NCI-H1417 treated with DMSO at 0.1 percent for 48 hours (cell line): ENCODE measurements at places on chromosomes 4 and X.

- no peak for DNase-seq
These were observed 291.8 kb upstream of the HAND2 start for GRCh38 chr4:173821876-173822275.

DNA sequence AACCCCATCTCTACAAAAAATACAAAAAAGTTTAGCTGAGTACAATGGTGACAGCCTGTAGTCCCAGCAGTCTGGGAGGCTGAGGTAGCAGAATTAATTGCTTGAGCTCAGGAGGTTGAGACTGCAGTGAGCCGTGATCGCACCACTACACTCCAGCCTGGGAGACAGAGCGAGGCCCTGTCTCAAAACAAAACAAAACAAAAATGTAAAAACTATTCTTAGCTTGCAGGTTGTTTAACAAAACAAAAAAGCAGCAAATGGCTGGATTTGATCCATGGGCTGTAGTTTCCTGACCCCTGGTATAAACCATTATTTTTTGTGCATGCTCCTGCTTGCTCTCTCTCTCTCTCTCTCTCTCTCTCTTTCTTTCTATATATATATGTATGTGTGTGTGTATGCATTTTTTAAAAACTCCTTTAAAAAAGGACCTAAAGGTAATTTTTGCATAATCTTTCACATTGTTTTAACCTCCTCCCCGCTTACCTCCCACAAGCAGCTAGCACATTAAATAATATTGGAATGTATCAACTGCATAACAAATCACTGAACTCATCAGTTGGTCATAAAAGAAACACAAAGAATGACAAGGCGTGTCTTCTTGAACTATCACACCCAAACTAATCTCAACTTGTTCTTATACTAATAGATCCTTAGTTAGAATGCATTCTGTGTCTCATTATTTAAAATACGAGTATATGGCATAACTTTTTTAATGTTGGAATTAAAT lies 4.8 kb downstream of the AREG start:
- no peak for DNase-seq

GRCh38 chrX:103513476-103514108 lies 5.7 kb downstream of the RAB40A start:
- DNase-seq = no peak

DNA sequence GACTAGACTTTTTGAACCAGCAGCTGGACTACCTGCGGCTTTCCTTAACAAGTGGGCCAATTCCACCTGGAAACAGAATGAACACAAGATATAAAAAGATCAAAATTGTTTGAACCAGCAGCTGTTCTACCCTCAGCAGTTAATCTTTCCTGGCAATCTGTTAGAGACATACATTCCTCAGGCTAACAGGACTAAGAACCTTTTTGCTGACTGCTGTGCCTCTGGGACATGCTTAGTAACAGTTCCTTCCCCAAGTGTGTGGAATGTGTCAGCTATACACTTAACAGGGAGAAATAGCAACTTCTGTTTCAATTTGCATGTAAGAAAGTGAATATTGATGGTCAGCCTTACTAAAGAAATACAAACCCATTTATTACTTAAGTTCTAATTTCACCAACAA lies 554.4 kb downstream of the ARAP2 start:
- no peak for DNase-seq

GRCh38 chr4:84498935-84499623 lies at the start of gene NKX6-1:
Gene NKX6-1 (minus strand): TSS chr4:84499292. CDS start chr4:84498228, 1,064 bp downstream.
- DNase-seq = no peak

- no peak for DNase-seq
These were observed 345.7 kb upstream of the HS3ST1 start for GRCh38 chr4:11774346-11774745.

DNA sequence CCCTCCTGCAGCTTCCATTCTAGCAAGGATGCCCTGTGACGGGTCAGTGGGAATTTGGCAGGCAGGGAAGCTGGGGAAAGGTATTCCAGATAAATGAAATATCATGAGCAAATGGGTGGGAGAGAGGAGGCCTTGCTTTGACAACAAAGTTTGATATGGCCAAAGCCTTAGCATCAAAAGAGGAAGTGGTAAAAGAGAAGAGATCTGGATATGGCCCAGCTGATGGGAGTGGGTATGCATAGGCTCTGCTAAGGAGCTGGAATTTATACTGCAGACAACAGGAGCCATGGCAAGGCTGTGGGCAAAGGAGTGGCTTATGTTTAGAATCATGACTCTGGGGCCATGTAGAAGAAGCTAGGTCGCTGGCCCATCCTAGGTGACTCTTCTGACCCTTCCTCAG lies 89.2 kb downstream of the PJA1 start:
- no peak for DNase-seq

GRCh38 chrX:47272013-47272408 lies 39.2 kb downstream of the USP11 start:
- no peak for DNase-seq

DNA sequence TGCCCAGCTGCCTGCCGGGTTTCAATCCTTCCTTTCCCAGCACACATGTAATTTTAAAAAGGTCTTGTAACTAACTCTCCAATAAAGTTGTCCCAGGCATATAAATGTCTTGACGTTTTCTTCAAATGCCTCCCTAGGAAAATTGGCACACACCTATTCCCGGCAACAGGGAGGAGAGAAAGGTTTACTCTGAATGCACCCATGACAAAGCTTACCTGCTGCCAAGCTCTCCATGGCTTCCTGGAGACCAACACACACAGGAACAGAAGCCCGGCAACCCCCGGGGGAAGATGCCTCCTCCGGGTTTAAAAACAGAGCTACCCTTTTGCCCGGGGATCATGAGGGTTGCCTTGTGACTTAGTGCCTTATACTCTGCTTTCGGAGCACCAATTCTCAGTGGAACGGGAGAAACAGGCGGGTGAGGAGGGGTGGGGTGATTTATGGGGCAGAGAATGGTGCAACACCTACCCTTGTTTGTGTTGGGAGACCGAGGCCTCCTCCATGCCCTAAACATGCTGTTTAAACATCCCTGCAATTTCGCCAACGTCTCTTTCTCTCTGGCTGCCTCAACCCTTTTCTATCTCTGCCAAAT lies 4.8 kb upstream of the GYG2 start:
- DNase-seq = no peak

DNA sequence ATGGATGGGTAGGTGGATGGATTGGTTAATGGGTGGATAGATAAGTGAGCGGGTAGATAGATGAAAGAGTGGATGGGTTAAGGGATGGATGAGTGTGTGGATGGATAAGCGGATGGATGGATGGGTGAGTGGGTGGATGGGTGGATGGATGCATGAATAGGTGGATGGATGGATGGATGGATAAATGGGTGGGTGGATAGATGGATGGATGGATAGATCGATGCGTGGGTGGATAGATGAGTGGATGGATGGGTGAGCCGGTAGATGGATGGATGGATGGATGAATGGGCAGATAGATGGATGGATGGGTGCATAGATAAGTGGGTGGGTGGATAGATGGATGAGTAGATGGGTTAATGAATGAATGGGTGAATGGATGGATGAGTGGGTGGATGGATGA lies 90.9 kb downstream of the CPZ start:
- no peak for DNase-seq

DNA sequence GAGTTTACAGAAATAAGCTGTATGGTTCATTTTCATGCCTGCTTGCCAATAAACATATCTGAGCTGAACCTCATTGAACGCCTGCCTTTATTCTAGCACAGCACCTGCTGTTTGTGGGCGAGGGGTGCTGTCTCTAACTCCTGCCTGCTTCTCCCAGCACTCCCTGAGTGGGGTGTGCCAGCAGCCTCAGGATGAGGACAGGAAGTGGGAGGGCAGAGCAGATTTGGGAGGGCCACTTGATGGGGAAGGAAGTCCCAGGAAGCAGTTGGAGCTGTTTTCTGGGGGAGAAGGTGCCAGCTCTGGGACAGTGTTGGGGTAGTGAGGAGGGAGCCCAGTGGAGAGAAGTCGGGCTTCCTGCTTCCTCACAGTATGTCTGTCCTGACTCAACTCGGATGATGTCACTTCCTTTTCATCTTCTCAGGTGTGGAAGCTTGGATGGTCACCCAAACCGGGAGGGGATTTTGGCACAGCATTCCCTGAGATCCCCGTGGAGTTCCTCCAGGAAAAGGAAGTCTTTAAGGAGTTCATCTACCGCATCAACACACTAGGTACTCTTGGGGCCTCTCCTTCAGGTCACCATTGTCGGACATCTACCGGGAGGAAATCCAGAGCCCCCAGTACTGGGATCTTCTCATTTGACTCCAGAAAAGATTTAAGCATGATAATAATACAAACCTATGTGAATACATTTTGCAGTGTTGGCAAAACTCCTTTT lies 29.0 kb upstream of the MSANTD1 start:
- no peak for DNase-seq

DNA sequence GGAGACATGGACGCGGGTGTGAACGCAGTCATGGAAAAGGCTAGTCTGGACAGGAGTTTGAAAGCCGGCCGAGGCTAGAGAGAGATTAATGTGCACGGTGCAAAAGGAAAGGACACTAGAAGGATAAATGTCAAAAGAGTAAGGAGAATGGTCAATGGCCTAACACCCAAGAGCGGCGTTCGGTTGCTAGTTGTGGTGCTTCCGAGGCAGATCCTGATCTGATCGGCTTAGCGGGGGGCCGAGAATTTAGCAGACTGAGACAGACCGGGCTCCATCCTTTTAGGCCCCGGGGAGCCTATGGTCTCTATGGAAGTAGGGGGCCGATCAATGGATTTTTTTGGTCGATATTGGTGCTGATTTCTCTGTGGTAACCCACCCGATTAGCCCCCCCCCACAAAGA lies 6.9 kb downstream of the GAGE10 start:
- DNase-seq = no peak

- DNase-seq = no peak
These were observed 371.3 kb upstream of the FSTL5 start for GRCh38 chr4:162535121-162535520.

GRCh38 chr4:70425306-70425705 lies 27.6 kb downstream of the OPRPN start:
- DNase-seq = no peak

- DNase-seq = no peak
These were observed 41.5 kb downstream of the CD40LG start for GRCh38 chrX:136689436-136689835.
